ENCODE measurements at places on chromosomes 13 and 19.

GRCh38 chr13:29497137-29497654, 98.3 kb downstream of the SLC7A1 start:
- no peak for DNase-seq

DNA sequence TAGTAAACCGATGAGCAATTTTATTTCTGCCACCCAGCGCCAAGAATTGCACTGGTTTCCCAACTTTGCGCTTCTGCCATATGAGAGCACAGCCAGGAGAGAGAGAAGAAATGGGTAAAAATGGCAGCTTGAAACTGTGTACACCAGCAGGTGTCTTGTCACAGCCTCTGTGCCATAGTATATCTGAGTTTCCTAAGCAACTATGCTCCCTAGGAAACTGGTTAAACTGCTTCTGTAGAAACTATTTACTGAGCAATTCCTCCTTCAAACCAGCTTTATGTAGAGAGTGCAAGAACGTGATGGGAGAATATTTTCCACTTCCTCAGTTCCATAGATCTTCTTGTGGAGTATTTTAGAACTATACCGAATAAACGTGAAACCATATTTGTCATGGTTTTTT, 1361.3 kb downstream of the PCDH9 start:
- no peak for DNase-seq

- DNase-seq: no peak
Observed at GRCh38 chr13:113901231-113901630, 37.4 kb upstream of the GAS6 start.

DNA sequence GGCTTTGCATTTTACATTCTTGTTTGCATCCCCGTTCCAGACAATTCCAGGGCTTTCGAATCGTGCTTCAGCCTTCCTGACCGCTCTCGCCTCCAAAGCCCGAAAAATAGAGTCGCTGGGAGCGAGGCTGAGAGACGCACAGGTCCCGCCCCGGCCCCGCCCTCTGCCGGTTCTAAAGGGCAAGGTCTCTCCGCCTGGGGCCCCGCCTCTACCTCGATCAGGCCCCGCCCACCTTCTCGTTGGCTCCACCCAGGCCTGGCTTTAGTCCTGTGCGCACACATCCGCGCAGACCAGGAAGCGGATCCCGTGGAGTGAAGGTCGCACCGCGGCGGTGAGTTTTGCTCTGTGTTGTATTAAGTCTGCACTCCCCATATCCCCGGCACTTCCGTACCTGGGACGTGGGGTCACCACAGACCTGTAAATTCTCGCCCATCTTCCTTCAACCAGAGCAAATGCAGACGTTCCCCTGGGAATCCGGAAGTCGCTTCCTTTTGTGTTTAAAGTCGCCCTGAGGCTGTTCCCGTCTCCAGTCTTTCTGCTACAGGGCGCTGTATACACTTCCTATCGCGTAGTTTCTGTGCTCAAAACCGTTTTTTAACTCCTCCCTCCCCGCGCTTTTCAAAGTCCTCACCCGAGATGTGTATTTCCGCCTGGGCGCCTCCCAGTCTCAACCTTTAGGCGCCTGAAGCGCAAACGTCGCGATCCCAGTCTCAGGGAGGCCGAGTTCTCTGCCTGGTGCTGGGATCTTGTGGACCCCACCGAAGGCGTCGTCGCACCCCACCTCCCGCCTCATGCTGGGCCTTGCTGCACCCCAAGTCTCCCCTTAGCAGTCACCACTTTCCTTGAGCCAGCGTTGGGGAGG, at the start of gene ZNF701:
TSS of gene ZNF701 (plus strand) at position 288 of the 862 bp plus-strand sequence. CDS start 3,861 bp downstream, outside the sequence.
- DNase-seq: peak; percentile 93

- DNase-seq: no peak
Observed at GRCh38 chr19:14480700-14481079, 5.5 kb upstream of the PTGER1 start.

DNA sequence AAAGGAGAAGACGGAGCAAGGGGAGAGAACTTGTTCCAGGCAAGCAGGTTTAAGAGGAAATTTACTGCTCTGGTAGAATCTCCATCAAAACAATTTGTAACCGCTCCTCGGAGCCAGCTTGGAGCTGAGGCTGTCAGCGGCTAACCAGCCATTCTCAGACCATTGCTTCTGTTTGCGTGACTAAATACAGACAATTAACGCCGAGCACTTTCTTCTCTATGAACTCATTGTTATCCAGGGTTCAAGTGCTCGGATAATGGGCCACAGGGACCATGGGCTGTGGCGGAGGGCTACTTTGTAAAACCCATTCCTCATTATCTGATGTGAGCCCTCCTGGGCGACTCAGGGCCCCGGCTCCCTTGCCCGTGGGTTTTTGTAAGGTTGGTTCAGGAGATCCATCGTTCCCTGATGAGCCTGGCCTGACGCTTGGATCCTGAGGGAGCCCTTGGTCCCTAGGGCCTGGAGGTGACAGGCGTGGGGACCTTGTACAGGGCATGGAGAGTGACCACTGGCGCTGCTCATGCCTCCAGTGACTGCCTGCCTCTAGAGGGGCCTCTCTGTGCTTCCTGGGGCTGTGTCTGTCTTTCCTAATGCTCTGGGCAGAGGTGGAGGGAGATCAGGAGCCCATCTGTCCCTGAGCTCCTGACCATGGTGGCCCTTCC, 61.5 kb upstream of the ZNF536 start:
- DNase-seq: no peak

DNA sequence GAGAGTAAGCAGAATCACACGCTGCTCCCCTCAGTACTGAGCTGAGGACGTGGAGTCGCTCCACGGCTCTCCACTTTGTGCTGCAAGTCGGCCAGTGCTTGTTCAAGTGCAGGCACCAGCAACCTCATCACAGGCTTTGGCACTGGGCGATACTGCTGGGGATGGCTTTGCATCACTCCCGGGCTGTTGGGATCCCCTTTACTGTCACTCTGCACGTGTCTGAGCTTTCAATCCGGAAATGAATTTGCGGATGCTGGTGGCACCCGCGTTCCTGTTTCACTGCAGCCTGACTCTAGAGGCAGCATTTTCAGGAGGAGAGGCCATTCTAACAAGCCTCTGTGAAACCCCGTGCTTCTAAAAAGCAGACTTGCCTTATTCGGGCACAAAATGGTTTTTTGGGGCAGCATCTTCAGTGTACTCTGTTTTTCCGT, 19.1 kb downstream of the SMARCA4 start:
- no peak for DNase-seq
